ENCODE measurements at places on chromosomes 2 and 18.

GRCh38 chr2:98908931-98909316 lies 27.1 kb downstream of the CRACDL start:
- DNase-seq, result no peak

- no peak for DNase-seq
Observed at GRCh38 chr2:27018142-27018541, 14.6 kb upstream of the TMEM214 start.

DNA sequence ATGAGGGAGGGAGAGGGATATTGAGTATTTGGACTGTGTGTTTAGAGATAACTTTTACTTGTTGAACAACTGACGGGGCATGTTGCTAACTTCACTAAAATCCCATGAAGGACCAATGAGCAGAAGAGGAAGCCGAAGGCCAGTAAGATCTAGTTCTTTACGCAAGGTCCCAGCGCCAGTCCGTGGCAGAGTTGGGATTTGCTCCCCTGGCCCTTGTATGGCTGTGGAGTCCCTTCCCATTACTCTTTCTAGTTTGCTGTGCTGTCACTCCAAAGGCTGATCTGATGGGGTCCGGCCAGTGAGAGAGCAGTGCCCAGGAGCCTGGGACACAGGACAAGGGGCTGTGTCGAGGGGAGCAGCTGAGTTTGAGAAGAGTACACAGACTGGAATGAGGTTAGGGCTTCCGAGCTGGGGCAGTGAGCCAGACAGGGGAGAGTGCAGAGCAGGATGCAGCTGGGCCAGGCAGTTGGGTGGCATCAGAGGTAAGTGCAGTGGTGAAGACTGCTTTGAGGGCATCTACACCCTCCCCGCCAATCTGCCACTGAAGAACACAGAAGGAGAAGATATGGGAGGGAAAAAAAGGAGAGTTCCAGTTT lies 692.9 kb upstream of the HS6ST1 start:
- no peak for DNase-seq

DNA sequence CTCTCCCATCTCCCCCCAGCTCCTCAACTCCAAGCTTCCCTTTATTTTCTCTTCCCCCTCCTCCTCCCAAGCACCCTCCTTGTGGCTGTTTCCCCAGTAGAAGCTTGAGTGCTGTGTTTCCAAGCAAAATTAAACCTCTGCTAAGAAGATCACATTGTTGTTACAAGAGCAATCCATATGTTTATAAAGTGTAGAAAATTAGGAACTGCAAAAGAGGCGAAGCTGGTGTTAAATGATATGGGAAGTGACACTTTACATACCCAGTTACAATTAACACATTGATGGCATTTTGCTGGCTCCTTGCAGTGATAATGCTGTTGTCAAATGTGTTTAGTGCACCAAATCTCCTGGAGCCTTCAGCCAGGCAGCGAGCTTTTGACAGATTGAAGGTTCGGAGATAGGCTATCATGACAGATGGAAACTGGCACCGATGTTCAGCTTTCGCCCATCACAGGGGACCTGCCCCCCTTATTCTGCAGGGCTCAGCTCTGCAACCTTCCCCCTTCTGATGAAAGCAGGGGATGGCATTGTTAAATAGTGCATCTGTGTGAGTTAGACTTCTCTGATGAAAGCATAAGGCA lies 259.8 kb upstream of the ATP5MC3 start:
- DNase-seq, result no peak

All from colonic mucosa (tissue), 4 donors.